ENCODE measurements at places on chromosomes 5 and 9.

- no peak for DNase-seq
Measured at GRCh38 chr5:32307769-32308194, 5.0 kb downstream of the MTMR12 start.

GRCh38 chr9:1014225-1014624, 35.9 kb upstream of the DMRT2 start:
- no peak for DNase-seq

- no peak for DNase-seq
Measured at GRCh38 chr5:669111-669841, 23.9 kb downstream of the TPPP start.

DNA sequence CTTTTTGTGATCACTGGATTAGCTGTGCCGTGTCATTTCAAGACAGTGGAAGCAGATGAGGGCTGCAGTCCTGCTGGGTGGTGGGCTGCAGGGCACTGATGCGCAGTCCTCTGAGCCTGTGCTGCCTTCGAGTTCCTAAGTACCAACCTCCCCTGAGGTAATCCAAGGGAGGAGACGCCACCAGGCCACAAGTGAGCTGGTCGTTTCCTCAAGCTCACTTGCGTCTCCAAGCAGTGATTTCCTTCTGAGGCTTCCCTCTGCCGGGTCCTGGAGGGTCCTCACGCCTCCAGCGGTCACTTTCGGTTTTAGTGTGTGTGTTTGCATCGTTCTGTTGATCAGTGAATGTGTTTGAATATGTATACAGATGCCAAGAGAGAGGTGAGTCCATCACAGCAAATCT, 115.7 kb downstream of the TRIO start:
- no peak for DNase-seq

GRCh38 chr5:170747357-170747756, 36.2 kb upstream of the GABRP start:
- DNase-seq = no peak
